ENCODE measurements at places on chromosomes 7 and 10. TPM values are rescaled to one million over a fixed set of nuclear protein-coding genes. Genes with fewer than 3 reads are reported as not detected.

Gene CDC14C
- not detected for total RNA-seq

Gene TMUB1
- total RNA-seq, result 63.6 TPM

Gene HOXA5
- not detected for total RNA-seq

Gene LIPF
- total RNA-seq, result not detected

Gene GPR26
- not detected for total RNA-seq

Gene HECW1
- total RNA-seq, result not detected

Gene AASS
- total RNA-seq, result 0.48 TPM

Gene LRIT1
- not detected for total RNA-seq

Gene SNX8
- total RNA-seq, result 26.0 TPM

Data from activated naive CD4-positive, alpha-beta T cell treated with anti-CD3 and anti-CD28 coated beads, Interleukin-2, amount 10 ng/mL, durations not matched to agents 5 hours and 36 hours (primary cell).